ENCODE measurements at places on chromosomes 16 and 17.

DNA sequence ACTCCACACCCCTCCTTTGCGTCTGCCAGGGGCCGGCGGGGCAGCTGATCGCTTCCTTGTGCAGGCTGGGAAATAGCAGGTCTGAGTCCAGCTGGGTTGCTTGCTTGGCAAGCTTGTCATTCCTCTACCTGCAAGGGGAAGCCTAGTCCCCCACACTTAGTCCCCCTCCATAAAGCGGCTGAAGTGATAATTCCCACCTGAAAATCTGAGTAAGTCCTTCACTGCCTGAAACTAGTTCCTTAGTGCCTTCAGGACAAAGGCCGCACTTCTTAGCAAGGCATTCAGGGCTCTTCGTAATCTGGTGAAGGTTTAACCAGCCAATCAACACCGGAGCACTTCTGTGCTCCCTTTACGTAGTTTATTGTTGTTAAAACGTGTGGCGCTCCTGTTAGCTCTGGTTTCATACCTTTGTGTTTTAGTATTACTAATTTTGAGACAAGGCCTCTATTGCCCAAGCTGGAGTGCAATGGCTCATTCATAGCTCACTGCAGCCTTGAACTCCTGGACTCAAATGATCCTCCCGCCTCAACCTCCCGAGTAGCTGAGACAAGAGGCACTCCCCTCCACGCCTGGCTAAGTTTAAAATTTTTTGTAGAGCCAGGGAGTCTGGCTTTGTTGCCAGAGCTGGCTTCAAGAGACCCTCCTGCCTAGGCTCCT is 817 bp downstream of the PSKH1 start:
- no peak for DNase-seq

GRCh38 chr17:77317091-77317750 is 176.5 kb downstream of the SEC14L1 start:
- peak; percentile 54 for DNase-seq

DNA sequence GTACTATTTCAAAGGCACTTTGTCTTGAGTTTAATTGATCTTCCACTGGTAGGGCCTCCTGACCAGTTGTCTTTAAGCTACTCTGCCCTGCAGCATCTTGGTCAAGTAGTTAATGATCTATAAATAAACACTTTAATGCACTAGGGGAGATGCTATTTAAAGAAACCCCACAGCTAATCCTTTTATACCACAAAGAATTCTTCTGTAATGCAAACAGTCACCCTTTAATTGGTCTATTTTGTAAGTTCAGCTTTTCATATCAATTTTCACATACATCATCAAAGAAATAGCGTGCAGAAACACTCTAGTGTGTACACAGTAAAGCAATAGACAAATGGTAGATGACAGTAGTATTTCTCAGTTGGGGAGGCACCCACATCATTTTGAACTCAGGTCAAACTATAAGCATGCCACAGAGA is 70.3 kb downstream of the PMP22 start:
- no peak for DNase-seq

- DNase-seq = no peak
Observed at GRCh38 chr16:48347980-48348379, 37.2 kb downstream of the SIAH1 start.

- DNase-seq = peak; percentile 16
Observed at GRCh38 chr17:82933911-82934310, 94.1 kb upstream of the ZNF750 start.

GRCh38 chr17:29074488-29074887 is 31.5 kb downstream of the PIPOX start:
- DNase-seq = no peak

DNA sequence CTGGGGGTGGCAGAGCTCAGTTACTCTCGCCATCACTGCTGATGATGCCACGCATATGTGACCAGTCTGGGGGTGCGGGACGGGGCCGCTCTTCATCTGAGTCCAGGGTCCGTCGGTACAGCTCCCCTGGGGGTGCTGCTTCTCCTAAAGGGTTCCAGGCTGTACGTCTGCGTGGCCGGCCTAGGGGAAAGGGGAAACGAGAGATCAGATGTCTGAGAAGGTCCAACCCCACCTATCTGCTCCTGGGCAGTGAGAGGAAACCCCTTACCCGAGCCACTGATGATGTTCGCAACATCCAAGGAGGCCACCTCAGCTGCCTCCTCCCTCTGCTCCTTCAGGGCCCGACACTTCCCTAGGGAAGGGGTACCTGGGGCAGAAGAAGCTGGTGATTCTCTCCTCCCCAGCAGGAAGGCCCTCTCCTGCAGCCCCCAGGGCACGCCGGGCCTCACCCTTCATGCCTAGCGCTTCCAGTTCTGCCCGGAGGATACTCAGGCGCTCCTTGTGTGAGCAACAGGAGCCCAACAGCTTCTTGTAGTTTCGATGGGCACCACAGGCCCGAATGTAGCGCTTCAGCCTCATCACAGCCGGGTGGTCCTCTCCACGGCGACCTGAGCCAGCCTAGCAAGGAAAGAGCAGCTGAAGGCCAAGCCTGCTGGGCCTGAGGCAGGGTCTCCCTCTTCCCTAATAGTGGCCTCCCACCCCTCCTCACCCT is 2.1 kb downstream of the HIRIP3 start:
- peak; percentile 53 for DNase-seq

GRCh38 chr16:85967111-85967510 is 68.1 kb downstream of the IRF8 start:
- DNase-seq = no peak

- DNase-seq = peak; percentile 32
Observed at GRCh38 chr17:83183951-83184506, 104.6 kb downstream of the METRNL start.
